ENCODE measurements at places on chromosomes 5 and 9.

GRCh38 chr5:74649421-74649973, 9.0 kb upstream of the ENC1 start:
- DNase-seq, result no peak

GRCh38 chr5:17360879-17361278, 137.2 kb upstream of the TAF11L2 start:
- no peak for DNase-seq

GRCh38 chr9:108844391-108844790, 11.4 kb downstream of the ACTL7B start:
- DNase-seq, result no peak

- no peak for DNase-seq
Observed at GRCh38 chr5:98825582-98826375, 52.3 kb downstream of the RGMB start.

DNA sequence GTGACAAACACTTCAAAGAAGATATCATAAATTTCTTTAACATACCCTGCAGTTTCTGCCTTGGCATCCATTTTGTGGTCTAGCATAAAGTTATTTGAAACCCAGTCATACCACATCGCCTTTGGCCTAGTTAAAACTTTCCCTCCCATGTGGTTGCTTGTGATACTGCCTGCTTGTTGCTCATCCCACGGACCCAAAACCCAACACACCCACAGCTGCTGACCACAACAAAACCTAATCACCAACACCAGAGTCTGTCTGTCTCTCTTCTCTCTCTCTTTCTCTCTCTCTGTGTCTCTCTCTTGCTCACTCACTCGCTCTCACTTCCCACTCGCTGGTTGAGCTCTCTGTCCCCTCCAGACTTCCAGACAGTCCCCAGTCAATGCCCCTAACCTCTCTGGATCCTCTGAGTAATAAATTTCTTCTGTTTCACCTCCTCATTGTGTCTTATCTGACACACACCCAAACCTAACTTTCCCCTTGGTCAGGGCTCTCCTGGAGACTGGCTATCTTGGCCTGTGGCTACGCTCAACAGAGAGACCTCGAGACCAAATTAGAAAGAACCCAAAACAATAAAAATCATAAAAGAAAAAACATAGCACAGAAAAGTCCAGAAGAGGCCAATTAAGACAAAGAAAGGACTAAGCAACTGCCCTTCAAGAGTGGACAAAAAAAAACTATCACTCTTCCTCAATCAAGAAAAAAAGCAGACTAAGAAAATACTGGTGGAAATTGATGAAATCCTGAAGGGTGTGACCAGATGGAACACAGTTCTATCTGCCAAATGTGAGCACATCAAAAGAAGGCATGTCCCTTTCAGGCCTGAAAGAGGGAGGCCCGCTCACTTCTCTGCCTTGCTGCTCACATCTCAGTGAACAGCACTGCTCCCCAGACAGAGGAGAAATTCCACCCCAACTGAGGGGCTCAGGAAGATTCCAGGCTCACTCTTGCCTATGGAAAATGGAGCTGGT, 41.5 kb downstream of the TTLL11 start:
- no peak for DNase-seq

GRCh38 chr9:70485273-70485858, 70.9 kb upstream of the KLF9 start:
- no peak for DNase-seq

GRCh38 chr9:126108240-126108639, 218.4 kb upstream of the MVB12B start:
- DNase-seq, result no peak
